Left lobe of liver (tissue), 2 donors: ENCODE measurements at places on chromosomes 16 and 17. TPM values are rescaled to one million over a fixed set of nuclear protein-coding genes. Genes with fewer than 3 reads are reported as not detected.

The HLF gene
- total RNA-seq = 65.8 TPM

The PRSS33 gene
- not detected for total RNA-seq

The SLC5A2 gene
- total RNA-seq = 0.15 TPM

The TP53TG3 gene
- total RNA-seq = not detected

The NLRC3 gene
- 0.81 TPM for total RNA-seq

The LGALS9 gene
- 12.0 TPM for total RNA-seq

The MMP25 gene
- total RNA-seq = 0.96 TPM

The ACE gene
- 1.0 TPM for total RNA-seq

The PYY gene
- not detected for total RNA-seq

- DNase-seq = no peak
Observed at GRCh38 chr16:89375686-89376085, 114.7 kb downstream of the ANKRD11 start.

- no peak for DNase-seq
Observed at GRCh38 chr17:62657690-62658089, 30.2 kb downstream of the MRC2 start.

GRCh38 chr16:65473699-65474098 is 351.8 kb upstream of the CDH11 start:
- DNase-seq = no peak

- no peak for DNase-seq
Observed at GRCh38 chr16:74577882-74578366, 29.0 kb downstream of the GLG1 start.

GRCh38 chr17:31736855-31737625 is 122.0 kb downstream of the COPRS start:
- DNase-seq = no peak

DNA sequence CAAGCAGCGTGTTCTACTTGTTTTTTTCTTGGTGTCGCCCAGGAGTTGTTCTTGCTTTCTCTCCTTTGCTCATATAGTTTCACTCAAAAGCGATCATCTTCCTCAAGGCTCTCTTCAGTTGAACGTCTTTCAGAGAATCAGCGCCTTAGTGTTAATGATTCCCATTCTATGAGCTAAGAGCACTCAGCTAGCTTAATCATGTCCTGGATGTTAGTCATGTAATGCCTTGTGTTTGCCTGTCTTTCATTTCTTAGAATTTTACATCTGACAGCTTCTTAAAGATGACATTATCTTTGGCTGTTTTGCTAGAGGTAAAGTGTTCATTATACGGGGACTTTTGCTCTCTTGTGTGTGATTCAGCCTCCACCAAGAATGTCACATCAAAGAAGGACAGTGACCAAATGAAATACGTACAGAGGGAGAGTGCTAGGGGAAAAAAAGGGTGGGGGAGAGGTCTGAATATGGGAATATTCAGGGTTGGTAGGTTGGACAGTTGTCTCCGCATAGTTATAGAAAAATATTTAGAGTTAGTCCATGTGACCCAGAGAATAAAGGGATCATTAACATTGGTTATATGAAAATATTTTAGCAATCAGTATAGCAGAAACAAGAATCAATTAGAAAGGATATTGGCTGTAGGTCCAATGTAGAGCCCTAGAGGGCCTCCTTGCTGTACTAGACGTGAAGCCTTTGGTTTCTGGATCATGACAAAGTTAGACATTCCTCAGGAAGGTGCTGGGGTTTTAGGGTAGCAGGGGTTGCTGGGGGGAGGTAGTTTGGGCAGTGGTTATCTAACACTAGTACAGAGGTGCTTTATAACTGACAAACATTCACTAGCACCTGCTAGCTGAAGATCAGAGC is 31.9 kb upstream of the ANKFN1 start:
- no peak for DNase-seq

DNA sequence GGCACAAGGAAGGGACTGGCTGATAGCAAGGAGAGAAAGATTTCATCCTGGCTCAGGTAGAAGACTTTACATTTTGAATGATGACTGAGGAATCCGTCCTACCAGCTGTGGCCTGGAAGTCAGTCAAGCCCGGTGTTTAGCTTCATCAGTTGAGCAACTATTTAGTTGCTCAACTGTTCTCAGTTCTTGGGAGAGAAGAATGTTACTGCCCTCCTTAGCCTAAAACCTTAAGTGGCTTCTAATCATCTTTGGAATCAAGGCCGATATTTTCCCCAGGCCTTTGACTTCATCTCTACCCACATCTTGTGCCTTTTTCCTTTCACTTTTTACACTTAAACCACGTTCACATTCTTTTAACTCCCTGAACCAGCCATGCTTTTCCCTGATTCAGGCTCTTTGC is 17.3 kb upstream of the RBL2 start:
- no peak for DNase-seq

DNA sequence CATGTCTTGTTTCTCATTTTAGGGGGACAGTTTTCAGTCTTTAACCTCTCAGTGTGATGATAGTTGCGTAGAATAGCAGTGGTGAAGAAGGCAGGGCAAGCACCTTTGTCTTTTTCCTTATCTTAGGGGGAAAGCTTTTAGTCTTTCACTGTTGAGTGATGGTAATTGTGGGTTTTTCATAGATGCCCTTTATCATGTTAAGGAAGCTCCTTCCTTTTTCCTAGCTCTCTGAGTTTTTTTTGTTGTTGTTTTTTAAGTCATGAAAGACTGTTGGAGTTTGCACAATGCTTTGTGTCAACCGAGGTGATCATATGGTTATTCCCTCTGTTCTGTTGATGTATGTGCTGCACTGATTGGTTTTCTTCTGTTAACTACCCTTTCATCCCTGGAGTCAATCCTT is 15.7 kb downstream of the NOL11 start:
- DNase-seq = no peak
